ENCODE measurements at places on chromosomes 11 and 22.

DNA sequence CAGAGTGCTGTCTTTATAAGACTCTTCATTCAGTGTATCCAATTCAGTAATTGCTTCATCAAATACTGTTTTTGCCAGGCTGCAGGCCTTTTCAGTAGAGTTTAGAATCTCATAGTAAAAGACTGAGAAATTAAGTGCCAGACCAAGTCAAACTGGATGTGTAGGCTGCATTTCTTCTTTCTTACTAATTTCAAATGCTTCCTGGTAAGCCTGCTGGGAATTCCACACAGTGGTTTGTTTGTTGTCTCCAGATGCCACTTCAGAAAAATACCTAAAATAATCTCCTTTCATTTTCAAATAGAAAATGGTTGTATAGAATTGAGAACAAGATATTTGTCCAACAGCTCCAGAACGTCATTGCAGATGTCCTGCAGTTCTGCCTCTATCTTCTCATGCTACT lies 34.7 kb downstream of the LDHAL6A start:
- DNase-seq: peak; percentile 5

GRCh38 chr22:24962094-24962493 lies 9.6 kb downstream of the KIAA1671 start:
- no peak for DNase-seq

GRCh38 chr11:69003301-69003865 lies 9.7 kb downstream of the MRGPRF start:
- DNase-seq: no peak

- no peak for DNase-seq
These were observed 77.5 kb downstream of the AMOTL1 start for GRCh38 chr11:94845622-94846021.

GRCh38 chr22:19195796-19196731 lies 17.5 kb upstream of the SLC25A1 start:
- no peak for DNase-seq

DNA sequence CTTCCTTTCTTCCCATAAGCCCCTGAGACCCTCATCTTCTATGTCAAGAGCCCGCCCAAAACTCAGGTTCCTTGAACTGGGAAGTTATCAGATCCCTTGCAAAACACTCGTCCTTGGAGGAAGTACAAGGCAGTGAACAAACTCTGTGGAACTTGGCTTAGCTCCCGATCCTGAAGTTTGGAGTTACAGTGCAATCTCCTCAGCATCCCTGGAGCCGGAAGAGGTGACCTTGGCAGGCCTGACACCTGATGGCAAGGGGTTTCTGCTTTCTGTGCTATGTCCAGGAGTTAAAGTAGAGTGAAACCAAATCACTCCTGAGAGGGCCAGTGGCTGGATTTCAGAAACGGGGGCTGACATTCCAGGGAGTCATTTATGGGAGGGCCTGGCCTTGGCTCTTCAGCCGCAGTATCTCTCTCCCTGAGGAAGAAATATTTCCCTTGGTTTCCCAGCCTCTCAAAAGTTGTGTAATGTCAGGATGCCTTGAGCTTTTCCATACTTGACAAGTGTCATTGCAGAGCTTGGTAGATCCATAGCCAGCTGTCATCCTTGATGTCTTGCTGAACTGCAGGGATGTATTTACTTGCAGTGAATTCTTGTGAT lies 1.9 kb upstream of the GRAMD1B start:
- no peak for DNase-seq

GRCh38 chr11:22878039-22878438 lies 17.8 kb upstream of the CCDC179 start:
- DNase-seq: no peak

- no peak for DNase-seq
These were observed at the start of gene B3GAT1 for GRCh38 chr11:134412203-134413042. TSS of gene B3GAT1 (minus strand) at chr11:134412242. CDS start at chr11:134387659, 24,583 bp downstream.
